ENCODE measurements at places on chromosomes 2 and 18.
A peak's percentile ranks its signal among the peaks of the same experiment; 100 is the strongest.

DNA sequence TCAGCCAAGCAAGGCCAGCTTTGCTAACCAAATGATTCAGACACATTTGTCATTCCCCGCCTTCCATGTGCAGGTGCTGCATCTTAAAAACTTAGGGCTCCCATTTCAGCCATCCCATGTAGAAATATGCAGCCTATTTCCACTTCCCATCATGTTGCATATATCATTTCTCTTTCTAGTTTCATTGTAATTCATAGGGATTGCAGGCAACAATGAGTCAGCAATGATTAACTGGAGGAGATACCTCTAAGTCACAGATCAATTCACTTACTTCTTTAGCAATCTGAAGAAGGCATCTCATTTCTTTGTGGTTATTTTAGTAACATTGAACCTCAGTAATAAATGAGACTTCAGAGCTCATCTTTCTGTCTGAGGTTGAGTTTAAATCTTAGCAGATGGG is 276.1 kb upstream of the PKDCC start:
- DNase-seq: no peak

- no peak for DNase-seq
These were observed 46.4 kb downstream of the TIMM21 start for GRCh38 chr18:74194691-74195090.

DNA sequence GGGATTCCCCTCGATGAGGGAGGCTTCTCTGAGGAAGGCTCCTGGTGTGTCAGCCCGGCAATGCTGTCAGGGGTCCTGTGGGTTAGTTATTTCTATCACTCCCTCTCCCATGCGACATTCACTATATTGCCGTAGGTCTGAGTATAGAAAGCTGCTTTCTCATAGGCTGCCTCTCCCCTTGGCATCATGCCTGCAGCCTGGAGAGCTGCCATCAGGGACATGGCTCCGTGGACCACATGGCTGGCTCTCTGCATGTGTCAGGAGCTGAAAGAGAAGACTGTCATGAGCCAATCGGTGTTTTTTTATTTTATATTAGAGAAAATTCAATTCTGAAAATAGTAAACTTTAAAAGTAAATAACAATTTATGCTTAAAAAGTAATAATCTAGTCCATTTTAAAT is 198.0 kb downstream of the CDH20 start:
- DNase-seq: no peak

GRCh38 chr2:219747637-219748036 is 120.2 kb downstream of the SLC4A3 start:
- no peak for DNase-seq

GRCh38 chr18:27750014-27750413 is 426.9 kb downstream of the CDH2 start:
- peak; percentile 69 for DNase-seq

DNA sequence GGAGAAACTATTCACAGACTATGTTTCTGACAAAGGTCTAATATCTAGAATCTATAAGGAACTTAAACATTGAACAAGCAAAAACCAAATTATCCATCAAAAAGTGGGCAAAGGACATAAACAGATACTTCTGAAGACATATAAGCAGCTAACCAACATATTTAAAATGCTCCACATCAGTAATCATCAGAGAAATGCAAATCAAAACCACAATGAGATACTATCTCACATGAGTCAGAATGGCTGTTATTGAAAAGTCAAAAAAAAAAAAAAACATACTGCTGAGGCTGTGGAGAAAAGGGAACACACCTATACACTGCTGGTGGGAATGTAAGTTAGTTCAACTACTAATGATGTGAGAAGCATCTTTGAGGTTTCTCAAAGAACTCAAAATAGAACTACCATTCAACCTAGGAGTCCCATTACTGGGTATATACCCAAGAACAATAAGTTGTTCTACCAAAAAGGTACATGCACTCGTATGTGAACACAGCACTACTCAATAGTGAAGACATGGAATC is 220.4 kb upstream of the TFPI start:
- DNase-seq: no peak

DNA sequence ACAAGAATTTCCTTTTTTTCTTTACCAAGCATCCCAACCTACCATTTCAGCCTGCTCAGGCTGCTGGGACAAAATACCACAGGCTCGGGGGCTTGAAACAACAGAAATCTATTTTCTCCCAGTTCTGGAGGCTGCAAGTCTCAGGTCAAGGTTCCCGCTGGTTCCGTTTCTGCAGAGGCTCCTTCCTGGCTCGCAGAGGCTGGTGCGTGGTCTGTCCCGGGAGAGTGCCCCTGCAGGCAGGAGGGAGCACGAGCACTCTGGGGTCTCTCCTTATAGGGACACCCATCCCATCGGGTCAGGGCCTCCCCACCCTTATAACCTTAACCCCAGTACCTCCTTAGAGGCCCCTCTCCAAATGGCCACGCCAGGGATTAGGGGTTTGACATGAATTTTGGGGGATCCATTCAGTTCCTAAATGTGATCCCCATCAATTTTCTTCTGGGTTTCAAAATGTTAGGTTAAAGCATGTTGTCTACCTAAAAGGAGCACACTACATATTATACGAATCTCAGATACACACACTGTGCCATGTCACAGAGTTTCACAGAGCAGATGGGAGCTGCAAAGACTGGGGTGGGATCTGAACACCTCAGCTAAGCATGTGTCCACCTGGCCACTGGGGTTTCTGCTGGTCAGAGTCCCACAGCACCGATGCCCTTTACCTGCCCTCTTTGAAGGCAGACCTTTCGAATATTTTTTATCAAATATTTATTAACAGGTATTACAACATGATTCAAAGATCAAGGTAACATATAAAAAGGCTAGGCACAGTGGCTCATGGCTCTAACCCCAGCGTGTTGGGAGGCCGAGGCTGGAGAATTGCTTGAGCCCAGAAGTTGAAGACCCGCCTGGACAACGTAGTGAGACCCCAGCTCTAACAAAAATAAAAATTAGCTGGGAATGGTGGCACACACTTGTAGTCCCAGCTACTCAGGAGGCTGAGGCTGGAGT is 17.6 kb upstream of the ADI1 start:
- DNase-seq: peak; percentile 45

GRCh38 chr2:102420290-102420689 is 2.7 kb upstream of the IL18RAP start:
- DNase-seq: no peak

DNA sequence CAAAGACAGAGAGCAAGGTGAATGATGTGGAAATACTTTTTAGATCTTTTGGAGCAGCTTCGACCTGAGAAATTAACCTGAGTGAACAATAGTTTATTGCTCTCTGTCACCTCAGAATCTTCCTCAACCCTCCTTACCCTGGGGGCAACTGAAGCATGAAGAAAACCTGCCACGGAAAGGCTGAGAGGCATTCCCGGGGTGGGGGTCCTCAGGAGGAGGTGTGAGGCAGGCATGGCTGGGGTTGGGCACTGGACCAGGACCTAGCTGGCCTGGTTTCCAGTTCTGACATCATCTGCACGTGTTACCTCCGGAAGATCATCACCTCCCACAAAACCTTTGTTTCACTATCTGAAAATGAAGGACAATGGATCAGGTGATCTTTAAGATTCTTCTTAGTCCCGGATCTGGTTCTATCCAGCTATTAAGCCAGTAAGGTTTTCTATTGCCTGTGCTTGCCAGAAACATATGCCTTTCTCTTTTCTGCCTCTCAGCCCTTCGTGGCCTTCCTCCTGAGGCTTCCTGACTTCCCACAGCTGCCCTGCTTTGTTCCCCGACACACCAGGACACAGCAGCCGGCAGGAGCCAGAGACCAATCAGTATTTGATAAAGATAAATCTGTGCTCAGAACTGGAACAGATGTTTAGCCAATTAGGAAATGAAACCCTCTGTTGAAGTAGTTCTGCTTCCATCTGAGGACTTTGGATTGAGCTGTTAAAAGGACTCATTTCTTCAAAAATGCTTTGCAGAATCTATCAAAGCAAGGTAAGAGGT is 232.5 kb downstream of the TDRD15 start:
- no peak for DNase-seq

- DNase-seq: no peak
These were observed 40.9 kb upstream of the MBP start for GRCh38 chr18:77173275-77174030.

DNA sequence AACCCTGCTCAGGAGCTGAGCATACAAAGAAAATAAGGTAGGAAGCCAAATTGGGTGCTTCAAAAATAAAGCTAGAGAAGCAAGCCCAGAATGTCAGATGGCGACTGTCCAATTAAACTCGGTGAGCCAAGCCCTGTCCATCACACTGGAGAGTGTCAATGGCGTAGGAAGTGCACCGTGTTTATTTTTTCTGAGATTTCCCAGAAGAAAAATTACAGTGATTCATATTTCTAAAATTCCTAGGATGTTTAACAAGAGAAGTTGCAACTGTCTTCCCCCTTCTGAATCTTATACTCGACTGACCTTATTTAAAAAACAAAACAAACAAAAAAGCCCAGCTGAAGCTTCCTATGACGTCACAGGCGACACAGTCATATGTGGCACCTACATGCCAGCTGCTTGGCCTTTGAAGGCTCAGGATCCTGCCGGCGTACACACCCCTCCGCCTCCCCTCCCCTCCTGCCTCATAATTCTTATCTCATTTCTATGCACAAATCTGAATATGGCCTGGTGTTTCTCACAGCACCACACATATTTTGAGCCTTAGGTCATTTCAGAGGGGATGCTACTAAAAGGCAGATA is 60.8 kb downstream of the MBP start:
- DNase-seq: no peak

GRCh38 chr2:45256867-45257641 is 247.8 kb upstream of the SIX2 start:
- DNase-seq: no peak

DNA sequence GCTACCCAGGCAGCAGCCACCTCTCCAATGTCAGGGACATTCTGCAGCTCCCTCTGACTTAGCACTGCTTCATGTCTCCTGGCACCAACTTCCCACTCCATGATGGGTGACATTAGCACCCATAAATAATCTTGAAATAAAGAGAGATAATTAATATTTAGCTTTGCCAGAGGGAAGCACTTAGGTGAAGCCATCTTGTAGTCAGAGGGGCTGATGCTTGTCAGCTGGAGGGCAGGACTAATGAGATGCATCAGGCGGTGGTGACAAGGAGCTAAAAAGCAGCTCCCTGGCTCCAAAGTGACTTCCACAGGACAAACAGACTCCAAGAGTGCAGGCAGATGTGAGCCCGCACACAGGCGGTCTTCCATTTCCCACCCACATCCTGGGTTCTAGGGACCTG is 153.0 kb upstream of the ID2 start:
- DNase-seq: no peak

DNA sequence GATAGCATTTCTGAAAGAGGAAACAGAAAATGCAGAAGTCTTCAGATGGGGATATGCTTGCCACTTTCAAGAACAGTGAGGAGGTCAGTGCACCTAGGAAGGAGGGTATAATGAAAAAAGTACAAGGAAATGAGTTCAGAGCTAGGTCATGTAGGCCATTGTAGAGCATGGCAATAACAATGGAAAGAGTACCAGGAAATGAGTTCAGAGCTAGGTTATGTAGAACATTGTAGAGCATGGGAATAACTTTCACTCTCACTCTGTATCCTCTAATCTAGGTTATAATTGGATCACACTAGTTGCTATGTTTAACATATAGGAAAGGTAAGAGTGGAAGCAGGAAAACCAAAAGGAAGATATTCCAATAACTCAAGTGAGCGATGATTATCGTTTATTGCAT is 12.3 kb downstream of the SCG2 start:
- DNase-seq: no peak

DNA sequence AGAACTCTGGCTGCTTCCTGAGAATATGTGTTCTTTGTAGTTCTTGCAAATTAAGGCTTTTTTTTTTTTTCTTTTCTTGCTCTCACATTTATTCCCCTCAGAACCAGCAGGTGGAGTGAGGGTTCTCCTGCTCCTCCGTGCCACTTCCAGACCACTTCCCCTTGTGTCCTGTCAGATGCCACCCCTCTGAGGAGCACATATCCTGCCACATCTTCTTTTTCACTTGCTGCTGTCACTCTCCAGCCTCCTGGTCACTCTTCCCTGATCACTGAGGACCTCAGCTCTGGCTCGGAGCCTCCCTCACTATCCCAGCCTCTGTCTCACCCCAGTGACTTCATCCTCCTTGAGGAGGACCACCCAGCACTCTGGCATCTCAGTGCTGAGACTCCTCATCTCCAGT is 100.5 kb downstream of the TACR1 start:
- DNase-seq: peak; percentile 25

DNA sequence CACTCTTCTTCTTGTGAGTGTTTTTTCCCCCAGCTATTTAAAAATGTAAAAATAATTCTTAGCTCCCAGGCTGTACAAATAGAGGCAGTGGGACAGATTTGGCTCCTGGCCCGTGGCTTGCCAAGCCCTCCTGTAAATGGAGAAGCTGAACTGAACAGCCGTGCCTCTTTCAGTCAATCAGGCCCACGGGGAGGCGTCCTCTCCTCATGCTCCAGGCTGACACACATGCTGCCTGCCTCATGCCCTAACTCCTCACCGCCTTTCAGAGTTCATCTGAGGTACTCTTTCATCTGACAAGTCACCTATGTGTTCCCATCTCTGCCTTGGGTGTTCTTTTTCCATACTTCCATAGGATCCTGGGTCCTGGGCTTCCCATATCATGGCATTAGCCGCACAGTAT is 58.9 kb downstream of the BMP10 start:
- DNase-seq: no peak

GRCh38 chr2:114056294-114057143 is 166.6 kb downstream of the ACTR3 start:
- no peak for DNase-seq

- DNase-seq: no peak
These were observed 114.2 kb downstream of the SGPP2 start for GRCh38 chr2:222538535-222538934.

- DNase-seq: no peak
These were observed 27.2 kb downstream of the RTP5 start for GRCh38 chr2:241896746-241897201.

GRCh38 chr2:216034065-216034464 is 20.7 kb upstream of the MREG start:
- DNase-seq: peak; percentile 83

DNA sequence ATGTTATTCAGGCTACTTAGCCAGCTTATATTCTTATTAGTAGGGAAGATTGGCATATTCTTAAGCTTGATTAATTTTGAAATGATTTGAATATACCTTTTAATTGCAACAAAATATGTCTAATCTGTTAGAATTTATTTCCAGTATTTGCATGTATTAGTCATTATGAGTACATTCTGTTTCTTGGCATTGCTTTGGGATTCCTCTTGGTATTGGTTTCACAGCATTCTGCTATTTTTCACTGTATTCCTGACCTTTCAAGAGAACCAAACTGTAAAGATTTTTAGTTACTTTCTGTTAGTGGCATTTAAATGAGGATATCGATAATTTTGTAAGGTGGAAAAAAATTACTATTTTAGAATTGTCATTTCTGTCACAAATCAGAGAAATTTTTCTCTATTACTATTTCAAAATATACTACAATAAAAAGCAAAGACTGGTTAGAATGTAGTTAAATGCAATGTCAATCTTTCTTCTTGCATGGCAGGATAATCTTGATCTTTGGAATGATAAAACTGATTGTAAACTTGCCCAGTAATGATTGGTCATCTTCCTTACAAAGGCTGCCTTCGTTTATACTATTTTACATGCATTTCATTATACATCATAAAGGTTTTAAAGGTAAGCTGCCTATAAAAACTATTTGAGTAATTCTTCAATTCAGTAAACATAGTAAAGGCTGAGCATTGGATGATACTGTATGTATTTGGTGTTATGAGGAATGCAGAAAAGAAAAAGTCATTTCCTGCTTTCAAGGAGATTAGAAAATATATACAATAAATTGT is 86.1 kb downstream of the SLC4A10 start:
- no peak for DNase-seq
